ENCODE measurements at places on chromosomes 6 and 20. TPM values are rescaled to one million over a fixed set of nuclear protein-coding genes. Genes with fewer than 3 reads are reported as not detected.
A peak's percentile ranks its signal among the peaks of the same experiment; 100 is the strongest.

- no peak for DNase-seq
- H3K27me3 ChIP-seq, result no peaks in the 10 kb centered on the region
- H3K4me1 ChIP-seq, result no peaks in the 10 kb centered on the region
- H3K27ac ChIP-seq, result no peak overlapping the region
- no peak overlapping the region for H3K4me3 ChIP-seq
- H3K36me3 ChIP-seq, result no peaks in the 10 kb centered on the region
These were observed 251.0 kb downstream of the KHDC1L start for GRCh38 chr6:72974276-72974675.

DNA sequence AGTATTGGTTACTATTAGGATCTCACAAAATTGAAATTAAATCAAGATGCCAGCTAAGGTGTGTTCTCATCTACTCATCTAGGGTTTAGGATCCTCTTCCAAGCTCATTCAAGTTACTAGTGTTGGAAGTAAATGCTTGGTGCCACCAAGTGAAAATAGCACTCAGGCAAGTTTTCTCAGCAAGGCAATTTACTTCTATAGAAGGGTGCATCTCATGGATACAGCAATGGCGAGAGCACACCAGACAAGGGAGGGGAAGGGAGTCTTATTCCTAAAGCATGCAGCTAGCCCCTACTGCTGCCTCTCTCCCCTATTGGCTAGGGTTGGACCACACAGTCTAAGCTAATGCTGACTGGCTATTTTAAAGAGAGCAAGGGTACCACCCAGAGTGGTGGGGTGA lies 23.0 kb upstream of the FAM8A1 start:
- no peaks in the 10 kb centered on the region for H3K4me1 ChIP-seq
- DNase-seq, result no peak
- no peaks in the 10 kb centered on the region for H3K36me3 ChIP-seq
- no peak overlapping the region for H3K4me3 ChIP-seq
- no peak overlapping the region for H3K27ac ChIP-seq

DNA sequence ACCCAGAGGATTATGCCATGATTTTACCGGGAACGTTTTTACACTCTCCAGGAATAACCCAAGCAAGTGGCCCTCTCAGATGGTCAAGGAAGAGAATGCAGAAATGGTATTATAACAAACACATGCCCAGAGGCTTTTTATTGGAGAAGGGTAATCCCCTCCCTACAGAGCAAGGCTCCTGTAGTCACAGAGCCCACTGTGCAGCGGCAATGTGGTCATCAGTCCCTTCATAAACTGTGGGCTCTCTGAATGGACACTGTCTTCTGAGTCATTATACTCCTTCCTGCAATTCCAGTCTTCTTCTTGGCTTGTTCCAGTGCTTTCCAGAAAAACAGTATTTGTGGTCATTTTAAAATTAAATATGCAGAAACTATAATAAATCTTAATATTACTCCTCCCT lies 74.7 kb downstream of the LAMA4 start:
- H3K4me1 ChIP-seq, result peaks cover 9% of the 10 kb centered on the region
- H3K4me3 ChIP-seq, result no peak overlapping the region
- H3K27me3 ChIP-seq, result no peaks in the 10 kb centered on the region
- peak overlapping the region; percentile 2 for H3K27ac ChIP-seq
- no peak for DNase-seq
- no peaks in the 10 kb centered on the region for H3K36me3 ChIP-seq

- peaks cover under 1% of the 10 kb centered on the region for H3K27me3 ChIP-seq
- H3K36me3 ChIP-seq, result no peaks in the 10 kb centered on the region
- H3K27ac ChIP-seq, result no peak overlapping the region
- no peak overlapping the region for H3K4me3 ChIP-seq
- DNase-seq, result no peak
These were observed 27.1 kb upstream of the ZNF318 start for GRCh38 chr6:43396408-43397149.

DNA sequence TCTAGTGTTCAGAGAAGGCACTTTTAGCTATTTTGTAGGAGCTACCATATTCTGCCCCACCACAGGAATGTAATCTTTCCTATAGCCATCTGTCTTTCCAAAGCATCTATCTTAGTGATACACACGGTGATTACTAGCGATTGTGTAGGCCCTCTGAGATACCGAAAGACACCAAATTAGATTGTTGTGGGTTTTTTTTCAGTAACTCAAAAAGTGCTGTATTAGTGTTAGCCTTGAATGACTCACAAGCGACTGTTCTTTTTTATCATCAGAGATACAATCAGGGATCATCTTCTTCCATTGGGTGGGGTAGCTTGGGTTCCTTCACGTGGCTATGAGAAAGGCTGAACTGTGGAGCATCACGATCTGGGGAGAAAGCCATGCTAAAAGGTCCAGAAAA lies 160.2 kb downstream of the MTFR2 start:
- H3K4me3 ChIP-seq, result no peak overlapping the region
- no peaks in the 10 kb centered on the region for H3K27me3 ChIP-seq
- DNase-seq, result no peak

GRCh38 chr6:81237226-81237625 lies 515.3 kb downstream of the TENT5A start:
- H3K4me3 ChIP-seq, result no peak overlapping the region
- H3K27me3 ChIP-seq, result no peaks in the 10 kb centered on the region
- no peak overlapping the region for H3K27ac ChIP-seq
- no peaks in the 10 kb centered on the region for H3K4me1 ChIP-seq

DNA sequence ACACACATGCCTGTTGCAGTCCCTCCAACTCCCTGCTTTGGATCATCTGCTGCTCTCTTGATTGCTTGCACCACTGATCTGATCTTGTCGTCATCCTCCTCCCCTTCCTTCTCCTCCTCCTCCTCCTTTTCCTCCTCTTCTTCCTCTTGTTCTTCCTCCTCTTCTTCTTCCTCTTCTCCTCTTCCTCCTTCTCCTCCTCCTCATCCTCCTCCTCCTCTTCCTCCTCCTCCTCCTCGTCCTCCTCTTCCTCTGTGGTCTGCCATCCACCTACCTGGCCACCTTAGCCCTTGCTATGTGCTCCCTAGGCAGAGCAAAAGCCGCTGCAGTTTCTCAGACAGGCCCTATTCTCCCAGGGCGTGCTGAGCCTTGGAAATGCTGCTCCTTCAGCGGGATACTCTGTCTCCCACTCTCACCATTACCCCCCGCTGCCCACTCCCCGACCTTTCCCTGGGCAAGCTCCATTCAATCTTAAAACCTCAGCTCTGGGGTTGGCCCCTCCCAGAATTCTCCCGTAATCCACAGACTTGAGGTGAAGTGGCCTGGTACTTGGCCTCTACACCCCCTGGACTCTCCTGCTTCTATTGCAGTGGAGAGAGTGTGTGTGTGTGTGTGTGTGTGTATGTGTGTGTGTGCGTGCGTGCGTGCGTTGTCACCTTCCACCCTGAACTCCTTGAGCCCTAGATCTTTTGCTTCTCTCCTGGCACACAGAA lies 105.0 kb downstream of the SASH1 start:
- no peaks in the 10 kb centered on the region for H3K4me1 ChIP-seq
- no peaks in the 10 kb centered on the region for H3K27me3 ChIP-seq
- no peak for DNase-seq
- H3K4me3 ChIP-seq, result no peak overlapping the region
- no peak overlapping the region for H3K27ac ChIP-seq

GRCh38 chr20:25856256-25856884 lies 159.7 kb upstream of the ZNF337 start:
- H3K4me3 ChIP-seq, result no peak overlapping the region
- H3K4me1 ChIP-seq, result peaks cover 21% of the 10 kb centered on the region
- H3K27ac ChIP-seq, result no peak overlapping the region
- no peak for DNase-seq

DNA sequence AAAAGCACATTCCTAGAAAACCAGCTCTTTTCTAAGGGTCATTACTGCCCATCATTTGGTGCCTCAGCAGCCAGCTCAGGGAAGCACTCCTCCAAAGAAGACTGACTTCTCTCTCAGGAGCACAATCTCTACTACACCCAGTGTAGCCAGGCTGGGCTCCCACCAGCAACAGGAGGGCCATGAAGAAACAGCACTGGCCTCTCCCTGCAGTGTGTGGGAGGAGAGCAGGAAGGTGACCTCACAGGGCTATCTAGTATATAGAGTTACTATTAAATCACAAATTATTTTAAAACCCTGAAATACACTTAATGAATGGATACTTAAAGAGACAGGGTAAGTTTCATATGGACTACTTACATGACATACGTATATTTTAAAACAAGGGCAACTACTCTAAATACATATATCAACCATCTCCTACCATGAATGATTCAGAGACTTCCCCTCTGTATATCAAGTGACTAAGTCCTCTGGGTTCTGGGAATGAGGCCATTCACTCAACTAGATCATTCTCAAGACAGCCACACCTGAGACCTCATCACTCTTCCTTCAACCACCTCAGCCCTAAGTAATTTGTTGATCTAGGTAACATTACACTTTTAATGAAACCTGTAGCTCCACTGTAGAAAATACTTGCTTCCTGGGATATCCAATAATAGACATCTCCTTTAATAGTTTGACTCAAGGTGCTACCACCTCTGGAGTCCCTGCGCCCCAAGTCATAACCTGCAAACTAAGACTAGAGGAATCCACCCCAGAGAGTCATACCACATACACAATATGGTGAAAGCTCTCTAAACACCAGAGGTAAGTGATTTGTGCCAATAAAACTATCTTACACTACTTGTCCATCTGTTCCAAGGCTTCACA lies 25.2 kb downstream of the TBX18 start:
- no peaks in the 10 kb centered on the region for H3K27me3 ChIP-seq
- no peaks in the 10 kb centered on the region for H3K4me1 ChIP-seq
- H3K4me3 ChIP-seq, result no peak overlapping the region
- H3K27ac ChIP-seq, result no peak overlapping the region

DNA sequence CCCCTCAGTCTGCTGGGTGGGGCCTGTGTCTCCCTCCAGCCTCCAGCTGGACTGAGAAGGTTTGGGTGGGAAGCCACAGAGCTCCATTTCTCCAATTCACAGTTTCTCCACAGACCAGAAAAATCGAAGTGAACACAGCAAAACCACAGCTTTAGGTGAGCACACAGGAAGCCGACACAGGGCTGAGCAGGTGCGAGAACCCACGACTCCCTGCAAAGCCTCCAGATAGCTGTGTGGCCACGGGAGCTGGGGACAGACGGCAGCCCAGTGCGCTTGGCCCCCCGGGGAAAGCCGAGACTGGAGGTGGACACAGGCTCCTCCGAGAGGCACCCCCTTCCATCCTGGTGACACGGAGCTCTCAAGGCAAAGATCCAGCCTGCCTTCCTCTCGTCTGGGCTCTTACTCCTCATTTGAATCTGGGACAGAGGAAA lies 29.0 kb upstream of the MPC1 start:
- no peaks in the 10 kb centered on the region for H3K27me3 ChIP-seq
- no peak overlapping the region for H3K4me3 ChIP-seq
- H3K4me1 ChIP-seq, result no peaks in the 10 kb centered on the region
- H3K36me3 ChIP-seq, result no peaks in the 10 kb centered on the region
- no peak for DNase-seq

DNA sequence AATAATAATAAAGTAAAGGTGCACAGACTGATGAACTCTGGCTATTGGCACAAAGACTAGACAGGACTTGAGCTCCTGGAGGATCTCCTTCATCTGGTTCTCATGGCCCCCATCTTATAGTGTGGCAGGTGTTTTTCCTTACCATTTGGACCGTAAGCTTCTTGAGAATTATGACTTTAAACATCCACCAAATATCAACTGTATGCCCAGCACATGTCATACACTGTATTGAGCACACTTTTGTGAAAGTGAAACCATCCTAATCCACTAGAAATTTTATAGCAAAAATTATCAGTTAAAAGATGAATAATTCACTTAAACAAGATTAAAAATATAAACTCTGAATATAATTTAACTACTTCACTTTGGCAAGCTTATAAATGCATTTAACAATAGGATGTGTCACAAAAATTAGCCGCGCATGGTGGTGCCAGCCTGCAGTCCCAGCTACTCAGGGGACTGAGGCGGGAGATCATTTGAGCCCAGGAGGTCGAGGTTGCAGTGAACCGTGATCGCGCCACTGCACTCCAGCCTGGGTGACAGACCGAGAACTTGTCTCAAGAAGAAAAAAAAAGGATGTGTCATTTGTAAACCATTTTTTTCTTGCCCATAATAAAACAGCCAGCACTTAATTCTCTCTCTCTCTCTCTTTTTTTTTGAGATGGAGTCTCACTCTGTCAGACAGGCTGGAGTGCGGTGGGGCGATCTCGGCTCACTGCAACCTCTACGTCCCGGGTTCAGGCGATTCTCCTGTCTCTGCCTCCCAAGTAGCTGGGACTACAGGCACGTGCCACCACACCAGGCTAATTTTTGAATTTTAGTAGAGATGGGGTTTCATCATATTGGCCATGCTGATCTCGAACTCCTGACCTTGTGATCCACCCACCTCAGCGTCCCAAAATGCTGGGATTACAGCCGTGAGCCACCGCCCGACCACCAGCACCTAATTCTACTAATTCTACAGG lies 9.1 kb downstream of the HIVEP2 start:
- no peaks in the 10 kb centered on the region for H3K27me3 ChIP-seq
- no peak overlapping the region for H3K4me3 ChIP-seq
- DNase-seq, result peak; percentile 19
- H3K4me1 ChIP-seq, result peaks cover 6% of the 10 kb centered on the region

DNA sequence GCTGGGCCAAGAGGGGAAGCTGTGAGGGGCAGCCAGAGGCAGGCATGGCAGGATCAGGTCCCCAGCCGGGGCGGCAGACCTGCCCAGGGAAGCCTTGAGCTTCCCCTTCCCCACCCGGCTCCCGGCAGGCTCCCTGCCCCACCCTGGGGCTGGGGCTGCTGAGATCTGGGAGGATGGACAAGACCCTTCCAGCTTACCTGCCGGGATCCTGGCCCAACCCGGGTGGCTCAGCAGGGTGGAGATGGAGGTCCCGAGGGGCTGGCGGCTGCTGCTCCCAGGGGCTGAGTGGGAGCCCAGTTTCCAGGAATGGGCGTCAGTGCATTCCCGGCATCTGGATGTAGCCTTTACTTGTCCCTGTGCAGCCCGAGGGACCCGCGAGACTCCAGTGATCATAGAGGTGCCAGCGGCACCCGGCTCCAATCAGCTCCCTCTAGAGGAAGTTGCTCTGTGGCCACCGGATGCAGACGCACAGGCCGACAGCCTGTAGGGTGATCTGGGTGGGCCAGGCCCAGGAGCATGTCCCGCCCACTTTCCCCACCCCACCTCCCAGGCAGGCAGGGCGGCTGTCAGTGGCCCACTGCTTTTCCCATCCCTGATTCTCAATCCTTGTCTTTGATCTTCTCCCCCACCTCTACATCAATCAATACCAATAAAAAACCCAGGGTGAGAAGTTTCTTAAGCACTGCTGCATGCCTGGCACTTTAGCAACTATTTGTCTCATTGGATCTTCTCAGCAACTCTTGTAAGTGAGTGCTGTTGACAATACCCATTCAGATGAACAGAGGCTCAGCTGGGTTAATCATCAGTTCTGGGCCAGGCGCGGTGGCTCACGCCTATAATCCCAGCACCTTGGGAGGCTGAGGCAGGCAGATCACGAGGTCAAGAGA lies at the start of gene BAK1:
BAK1 (minus strand) TSS at position 449 of the 887 bp plus-strand sequence. CDS start 2,672 bp downstream, outside the sequence.
- H3K27ac ChIP-seq, result peak within 1 kb of the TSS; percentile 95
- peak within 1 kb of the TSS; percentile 73 for H3K4me3 ChIP-seq
- peaks cover 36% of the 10 kb centered on the region for H3K4me1 ChIP-seq
- H3K27me3 ChIP-seq, result no peaks in the 10 kb centered on the region

GRCh38 chr20:51566594-51566993 lies 24.1 kb upstream of the NFATC2 start:
- peaks cover 12% of the 10 kb centered on the region for H3K4me1 ChIP-seq
- no peaks in the 10 kb centered on the region for H3K36me3 ChIP-seq
- no peak for DNase-seq
- H3K27ac ChIP-seq, result no peak overlapping the region
- H3K27me3 ChIP-seq, result peaks cover 40% of the 10 kb centered on the region

The VSX1 gene
- total RNA-seq, result not detected

The LAMA2 gene
- 36.6 TPM for total RNA-seq

The OPN5 gene
- total RNA-seq, result not detected

The SLC35B3 gene
- 12.0 TPM for total RNA-seq

The TBXT gene
- not detected for total RNA-seq

The MOG gene
- not detected for total RNA-seq

The LRRC73 gene
- total RNA-seq, result 0.60 TPM

Measured in transverse colon (tissue), 4 donors.